ENCODE measurements at places on chromosomes 6 and 20. TPM values are rescaled to one million over a fixed set of nuclear protein-coding genes. Genes with fewer than 3 reads are reported as not detected.
A peak's percentile ranks its signal among the peaks of the same experiment; 100 is the strongest.

Gene GPLD1
- total RNA-seq, result 0.71 TPM

GRCh38 chr6:39669207-39669972 is 55.8 kb downstream of the KIF6 start:
- no peak overlapping the region for H3K4me3 ChIP-seq
- DNase-seq, result no peak
- H3K4me1 ChIP-seq, result no peaks in the 10 kb centered on the region
- no peaks in the 10 kb centered on the region for H3K27me3 ChIP-seq
- H3K36me3 ChIP-seq, result no peaks in the 10 kb centered on the region
- H3K27ac ChIP-seq, result no peak overlapping the region

DNA sequence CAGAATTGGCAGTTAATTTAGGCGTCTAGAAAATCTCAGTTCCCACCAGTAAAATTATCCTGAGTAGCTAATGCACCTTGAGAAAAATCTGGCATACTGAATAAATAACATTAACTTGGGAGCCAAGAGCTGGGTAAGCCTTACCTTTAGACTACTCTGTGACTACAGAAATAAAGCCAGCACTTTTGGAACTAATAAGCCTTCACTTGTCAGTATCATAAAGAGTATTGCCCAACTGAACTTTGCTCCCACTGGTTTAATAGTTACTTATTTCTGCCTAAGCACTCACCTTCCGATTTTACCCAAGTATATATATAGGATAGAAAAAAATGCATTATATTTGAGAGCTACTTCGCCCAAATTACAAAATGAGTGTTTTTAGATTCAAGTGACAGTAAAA is 10.7 kb downstream of the FAM8A1 start:
- H3K4me3 ChIP-seq, result no peak overlapping the region
- DNase-seq, result no peak
- peaks cover 17% of the 10 kb centered on the region for H3K36me3 ChIP-seq

Gene HSPA1B
- 232 TPM for total RNA-seq

- no peaks in the 10 kb centered on the region for H3K27me3 ChIP-seq
- no peaks in the 10 kb centered on the region for H3K36me3 ChIP-seq
- H3K4me1 ChIP-seq, result no peaks in the 10 kb centered on the region
- no peak overlapping the region for H3K4me3 ChIP-seq
These were observed 140.9 kb downstream of the JARID2 start for GRCh38 chr6:15386756-15387112.

Gene GRM1
- 0.08 TPM for total RNA-seq

- no peaks in the 10 kb centered on the region for H3K36me3 ChIP-seq
- H3K4me1 ChIP-seq, result peaks cover 5% of the 10 kb centered on the region
- DNase-seq, result no peak
- H3K27ac ChIP-seq, result no peak overlapping the region
These were observed 32.3 kb upstream of the CITED2 start for GRCh38 chr6:139406577-139407343.

- no peaks in the 10 kb centered on the region for H3K4me1 ChIP-seq
- peak overlapping the region; percentile 91 for H3K27ac ChIP-seq
- H3K4me3 ChIP-seq, result peak overlapping the region; percentile 64
- no peaks in the 10 kb centered on the region for H3K27me3 ChIP-seq
- no peaks in the 10 kb centered on the region for H3K36me3 ChIP-seq
These were observed 108.2 kb downstream of the HFE start for GRCh38 chr6:26195376-26195923.

Gene STMND1
- total RNA-seq, result not detected

- DNase-seq, result no peak
- H3K27ac ChIP-seq, result no peak overlapping the region
- no peaks in the 10 kb centered on the region for H3K36me3 ChIP-seq
- H3K27me3 ChIP-seq, result no peaks in the 10 kb centered on the region
- H3K4me3 ChIP-seq, result no peak overlapping the region
These were observed 13.5 kb downstream of the GPR63 start for GRCh38 chr6:96823743-96824142.

Gene PCMTD2
- 83.3 TPM for total RNA-seq

Gene LGSN
- total RNA-seq, result not detected

DNA sequence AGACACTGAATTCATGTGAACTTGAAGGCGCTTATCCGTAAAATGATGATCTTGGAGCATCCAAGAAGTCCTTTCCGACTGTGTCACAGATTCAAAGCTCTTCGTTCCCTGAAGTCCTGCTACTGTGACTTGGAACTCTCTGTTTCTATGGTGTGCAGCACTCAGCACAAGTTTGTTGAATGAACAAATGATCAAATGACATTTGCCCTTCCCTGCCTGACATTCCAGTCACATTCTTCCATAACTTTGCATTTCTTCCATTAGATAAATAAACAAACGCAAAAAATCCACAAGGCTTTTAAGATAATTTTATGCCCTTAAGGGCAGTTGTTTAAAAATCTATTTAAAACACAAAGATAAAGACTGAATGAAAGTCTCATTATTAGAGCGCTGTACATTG is 39.9 kb downstream of the SGK1 start:
- no peak overlapping the region for H3K4me3 ChIP-seq
- no peak overlapping the region for H3K27ac ChIP-seq
- no peaks in the 10 kb centered on the region for H3K4me1 ChIP-seq
- H3K27me3 ChIP-seq, result no peaks in the 10 kb centered on the region
- H3K36me3 ChIP-seq, result no peaks in the 10 kb centered on the region
